ENCODE measurements at places on chromosomes 7 and 10.
A peak's percentile ranks its signal among the peaks of the same experiment; 100 is the strongest.

GRCh38 chr7:133344275-133344674 is 91.4 kb downstream of the EXOC4 start:
- no peak for DNase-seq

DNA sequence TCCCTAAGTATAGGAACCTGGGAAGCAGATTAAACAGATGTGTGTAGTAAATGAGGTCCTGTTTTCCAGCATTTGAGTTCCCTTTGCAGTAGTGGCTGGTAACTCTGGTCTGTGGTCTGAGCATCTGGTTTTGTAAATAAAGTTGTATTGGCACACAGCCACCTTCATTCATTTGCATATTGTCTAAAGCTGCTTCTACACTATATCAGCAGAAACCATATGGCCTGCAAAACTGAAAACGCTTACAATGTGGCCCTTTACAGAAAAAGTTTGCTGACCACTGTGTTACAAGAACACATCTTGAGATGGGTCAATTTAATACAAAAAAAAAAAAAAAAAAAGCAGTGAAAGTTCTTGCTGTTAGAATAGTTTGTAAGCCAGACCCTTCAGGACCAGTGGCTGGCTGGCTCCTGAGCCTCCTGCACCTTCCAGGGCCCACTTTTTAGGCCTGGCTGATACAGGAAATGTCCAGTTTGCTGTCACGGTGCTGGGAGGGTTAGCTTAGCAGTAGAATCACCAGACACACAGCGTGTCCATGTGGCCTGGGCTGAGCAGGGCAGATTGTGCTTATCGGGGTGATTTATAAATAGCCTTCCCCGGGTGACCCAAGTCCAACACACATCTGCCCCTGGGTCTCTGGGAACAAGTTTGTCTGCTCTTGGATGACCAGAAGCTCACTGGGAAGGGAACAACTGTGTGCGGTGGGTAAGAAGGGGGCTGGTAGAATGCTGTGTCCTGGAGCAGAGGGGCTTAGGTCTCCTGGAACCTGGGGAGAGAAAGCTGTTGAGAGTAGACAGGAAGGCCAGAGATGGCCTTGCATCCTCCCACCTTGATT is 1.4 kb downstream of the C10orf71 start:
- peak; percentile 11 for DNase-seq

- DNase-seq: no peak
Measured at GRCh38 chr7:111183321-111183720, 92.4 kb downstream of the LRRN3 start.

GRCh38 chr10:51700228-51700817 is 928 bp upstream of the CSTF2T start:
- peak; percentile 68 for DNase-seq

DNA sequence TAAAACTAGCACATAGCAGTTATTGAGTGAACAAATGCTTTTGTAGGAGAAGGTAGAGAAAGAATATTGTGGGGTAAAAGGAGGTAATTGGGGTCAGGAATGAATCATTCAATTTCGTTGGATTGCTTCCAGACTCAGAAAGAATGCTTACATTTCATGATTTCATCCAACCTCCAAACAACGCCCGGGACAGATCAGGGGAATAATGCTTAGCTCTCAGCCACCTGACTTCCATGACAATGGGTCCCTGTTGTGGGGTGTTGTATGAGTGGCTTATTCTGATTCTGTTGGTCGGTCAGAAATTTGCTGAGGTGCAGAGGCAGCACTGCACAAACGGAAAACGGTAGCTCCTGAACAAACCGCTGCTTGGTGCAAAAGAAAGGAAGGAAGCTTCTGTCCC is 24.0 kb upstream of the INPP5F start:
- no peak for DNase-seq

GRCh38 chr7:155773531-155773930 is 38.7 kb downstream of the SHH start:
- no peak for DNase-seq

DNA sequence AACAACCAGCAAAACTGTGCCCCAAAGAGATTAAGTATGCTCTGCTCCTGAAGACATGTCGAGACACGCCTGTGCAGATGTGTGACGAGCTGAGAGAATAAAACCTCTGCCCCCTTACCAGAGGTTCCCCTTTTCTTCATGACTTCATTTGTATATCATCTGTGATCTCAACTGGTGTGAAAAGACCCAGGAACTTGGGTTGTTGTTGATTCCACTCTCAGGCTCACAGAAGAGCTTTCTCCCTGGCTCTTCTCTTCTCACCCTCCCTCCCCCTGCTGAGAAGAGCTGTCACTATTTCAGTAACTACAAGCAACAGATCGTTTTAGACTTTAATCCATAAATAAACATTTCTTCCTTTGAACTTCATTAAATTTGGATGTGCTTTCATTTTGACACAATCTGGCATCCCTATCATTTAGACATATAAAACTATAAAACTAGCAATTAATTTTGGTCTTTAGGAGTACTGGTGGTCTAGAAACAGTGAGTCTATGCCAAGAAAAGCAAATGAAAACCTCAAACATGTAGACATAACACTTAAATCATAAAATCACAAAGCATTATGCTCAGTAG is 179.3 kb upstream of the FZD8 start:
- DNase-seq: peak; percentile 12

DNA sequence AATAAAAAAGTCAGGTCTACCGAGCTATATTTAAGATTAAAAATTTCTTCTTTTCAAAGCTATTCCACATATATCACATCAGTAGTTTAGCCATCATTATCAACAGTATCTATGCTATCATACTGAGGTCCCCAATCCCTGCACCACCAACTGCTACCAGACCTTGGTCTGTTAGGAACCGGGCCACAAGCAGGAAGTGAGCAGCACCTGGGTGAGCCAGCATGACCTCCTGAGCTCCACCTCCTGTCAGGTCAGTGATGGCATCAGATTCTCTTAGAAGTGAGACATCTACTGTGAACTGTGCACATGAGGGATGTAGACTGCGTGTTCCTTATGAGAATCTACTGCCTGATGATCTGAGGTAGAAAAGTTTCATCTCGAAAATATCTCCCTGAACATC is 632.1 kb upstream of the KCND2 start:
- DNase-seq: no peak

GRCh38 chr10:1498746-1499358 is 238.5 kb downstream of the ADARB2 start:
- no peak for DNase-seq

DNA sequence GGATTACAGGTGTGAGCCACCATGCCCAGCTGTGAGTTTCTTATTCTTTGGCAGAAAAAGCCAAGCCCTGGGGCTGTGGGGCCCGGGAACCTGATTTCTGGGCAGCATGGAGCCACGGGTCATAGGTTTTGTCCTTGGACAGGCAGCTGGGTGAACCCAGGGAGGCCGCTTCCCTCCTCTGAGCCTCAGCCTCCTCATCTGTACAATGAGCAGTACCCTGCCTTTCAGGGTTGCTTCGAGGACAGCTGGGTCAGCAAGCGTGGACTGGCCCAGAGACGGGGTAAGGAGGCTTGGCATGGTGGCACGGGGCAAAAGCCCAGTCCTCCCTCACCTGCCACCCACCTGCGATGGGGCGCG is 84.1 kb upstream of the GNA12 start:
- DNase-seq: no peak

GRCh38 chr10:78563314-78563713 is 505.5 kb upstream of the ZMIZ1 start:
- DNase-seq: no peak

GRCh38 chr7:4784799-4785198 is 9.4 kb downstream of the AP5Z1 start:
- no peak for DNase-seq

DNA sequence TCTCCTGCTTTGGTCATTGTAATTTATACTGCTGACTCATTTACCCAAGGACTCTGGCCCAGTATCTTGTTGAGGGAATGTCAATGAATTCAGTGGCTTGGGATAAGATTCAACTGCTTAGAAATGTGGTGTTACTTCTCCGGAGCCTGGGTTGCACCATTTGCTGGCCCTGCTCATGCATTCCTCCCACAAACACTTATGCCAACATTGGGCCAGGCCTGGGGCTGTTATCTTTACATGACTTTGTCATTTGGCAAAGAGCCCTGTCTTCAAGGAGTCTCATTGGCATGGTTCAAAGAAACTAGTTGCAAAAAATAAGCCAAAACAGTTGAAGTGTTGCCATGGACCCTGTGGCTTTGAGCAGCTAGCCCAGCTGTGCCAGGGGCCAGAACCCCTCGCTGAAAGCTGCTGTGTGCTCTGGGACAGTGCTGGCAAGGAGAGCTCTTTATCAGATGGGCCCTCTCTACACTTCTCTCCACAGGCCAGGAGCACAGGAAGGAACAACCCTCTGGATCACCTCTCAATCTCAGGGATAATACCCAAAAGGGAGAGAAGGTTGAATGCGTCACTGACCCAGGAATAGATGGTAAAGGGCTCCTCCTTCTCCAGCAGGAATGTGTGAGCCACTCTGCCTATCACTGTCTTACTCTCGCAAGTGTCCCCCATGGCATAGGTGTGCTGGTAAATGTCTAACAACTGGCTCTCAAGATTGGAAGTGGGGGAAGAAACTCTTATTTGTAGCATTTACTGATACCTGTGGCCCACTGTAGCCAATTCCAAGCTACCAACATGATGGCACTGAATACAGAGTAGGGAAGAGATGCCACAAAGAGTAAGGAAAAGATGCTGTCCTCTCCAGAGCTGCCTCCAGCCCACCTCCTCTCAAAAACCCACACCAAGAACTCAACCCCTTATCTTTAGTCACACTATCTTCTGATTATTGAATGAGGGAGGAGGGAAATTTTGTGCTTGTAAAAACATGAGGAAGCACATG is 23.5 kb upstream of the PDE1C start:
- DNase-seq: no peak

GRCh38 chr7:32870298-32870697 is 21.3 kb downstream of the KBTBD2 start:
- DNase-seq: no peak

GRCh38 chr7:22667562-22668239 is 59.3 kb upstream of the IL6 start:
- DNase-seq: no peak

GRCh38 chr10:127612-128432 is 7.4 kb upstream of the ZMYND11 start:
- DNase-seq: no peak

- no peak for DNase-seq
Measured at GRCh38 chr7:16514729-16515128, 11.9 kb upstream of the LRRC72 start.

- no peak for DNase-seq
Measured at GRCh38 chr10:22761569-22762220, 47.3 kb upstream of the PIP4K2A start.

- DNase-seq: no peak
Measured at GRCh38 chr10:71413581-71413980, 16.9 kb downstream of the CDH23 start.

- DNase-seq: no peak
Measured at GRCh38 chr10:95260397-95260881, 30.4 kb downstream of the PDLIM1 start.

GRCh38 chr7:159212226-159212625 is 67.6 kb upstream of the VIPR2 start:
- no peak for DNase-seq

- no peak for DNase-seq
Measured at GRCh38 chr7:13992596-13992964, 3.1 kb upstream of the ETV1 start.

DNA sequence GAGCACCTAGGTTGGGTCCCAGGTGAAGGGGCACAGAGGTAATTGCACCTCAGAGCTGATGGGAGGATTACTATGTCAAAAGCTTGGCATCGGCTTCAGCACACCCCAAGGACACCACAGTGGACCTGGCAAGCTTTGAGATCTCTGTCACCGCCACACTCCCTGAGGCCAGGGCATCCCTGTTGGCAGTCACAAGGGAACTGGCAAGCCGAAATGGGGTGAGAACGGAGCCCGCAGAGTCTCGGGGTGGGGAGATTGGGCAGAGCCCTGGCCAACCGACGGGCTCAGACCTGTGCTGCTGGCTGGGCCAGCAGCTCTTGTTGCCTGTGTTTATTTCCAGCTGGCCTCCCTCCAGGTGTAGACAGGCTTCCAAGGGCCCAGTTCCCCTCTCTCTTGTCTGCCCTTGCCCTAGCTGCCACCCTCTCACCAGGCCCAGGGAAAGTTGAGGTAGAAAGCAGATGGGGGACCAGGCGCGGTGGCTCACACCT is 2.5 kb downstream of the HSPB1 start:
- no peak for DNase-seq

DNA sequence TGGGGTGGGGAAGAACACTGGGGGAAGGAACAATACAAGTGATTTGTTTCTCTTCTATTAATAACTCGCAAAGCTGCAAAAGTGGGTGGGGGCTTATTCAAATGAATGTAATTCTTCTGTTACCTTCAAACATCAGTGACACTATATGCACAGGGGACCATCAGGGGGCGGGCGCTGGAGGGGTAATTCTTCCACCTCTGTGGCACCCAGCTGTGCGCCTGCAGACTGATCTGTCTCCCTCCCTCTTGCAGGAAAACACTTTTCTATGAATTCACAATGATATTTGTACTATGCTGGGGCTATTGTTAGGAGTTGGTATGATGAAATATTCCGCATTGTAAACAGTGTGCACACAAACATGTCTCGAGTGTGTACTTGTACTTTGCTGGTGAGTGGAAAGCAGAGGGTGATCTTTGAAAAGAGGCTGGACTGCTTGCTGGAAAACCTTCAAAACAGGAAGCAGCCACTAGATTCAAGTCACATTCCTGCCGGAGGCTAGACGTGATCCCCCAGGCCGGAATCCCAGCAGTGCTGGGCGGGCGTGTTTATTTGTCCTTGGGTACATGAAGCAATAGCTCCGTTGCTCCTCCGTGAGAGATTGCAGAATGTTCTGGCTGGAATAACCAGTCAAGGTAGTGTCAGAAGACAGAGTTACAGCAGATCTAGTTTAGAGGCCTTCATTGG is 15.8 kb upstream of the BNIP3 start:
- DNase-seq: peak; percentile 75

DNA sequence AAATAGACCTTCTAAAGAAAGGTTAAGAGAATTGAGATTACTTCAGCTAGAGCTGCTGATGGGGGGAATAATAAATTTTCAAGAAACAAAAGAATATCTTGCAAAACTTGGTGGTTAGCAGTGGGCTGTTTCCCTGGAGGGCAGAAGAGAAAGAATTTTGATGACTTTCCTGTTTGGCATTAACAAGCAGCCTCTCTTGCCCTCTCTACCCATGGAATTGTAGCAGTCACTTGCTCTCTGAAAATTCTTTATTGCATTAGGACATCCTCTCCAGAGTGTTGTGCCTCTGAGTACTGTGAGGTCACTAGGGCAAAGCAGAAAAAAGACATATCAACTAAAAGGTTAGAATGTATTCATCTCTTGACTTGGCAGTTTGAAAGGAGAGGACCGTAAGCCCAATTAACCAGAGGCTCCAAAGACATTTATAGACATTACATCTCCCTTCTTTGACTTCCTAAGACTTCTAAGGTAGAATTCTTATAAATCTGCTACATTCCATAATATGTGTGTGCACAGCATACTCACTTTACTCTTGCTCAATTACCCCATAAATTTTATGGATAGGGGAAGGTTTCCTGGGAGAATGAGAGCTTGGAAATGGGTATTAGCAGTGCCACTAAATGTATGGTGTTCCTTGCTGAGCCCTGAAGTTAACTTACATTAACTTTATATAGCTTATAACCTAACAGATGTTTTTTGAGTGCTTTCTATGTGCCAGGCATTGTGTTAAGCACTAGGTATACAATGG is 215.3 kb downstream of the KIF20B start:
- no peak for DNase-seq
